ENCODE measurements at places on chromosomes 3 and 15. TPM values are rescaled to one million over a fixed set of nuclear protein-coding genes. Genes with fewer than 3 reads are reported as not detected.

ZBTB47 gene
- 44.6 TPM for total RNA-seq

SAXO2 gene
- total RNA-seq, result 2.6 TPM

CPB1 gene
- 6.8 TPM for total RNA-seq

GOLGA8G gene
- not detected for total RNA-seq

FMN1 gene
- 21.8 TPM for total RNA-seq

C3orf52 gene
- 0.98 TPM for total RNA-seq

ARHGAP11A gene
- 1.0 TPM for total RNA-seq

GABRR3 gene
- not detected for total RNA-seq

NRROS gene
- total RNA-seq, result 8.6 TPM

GRK7 gene
- total RNA-seq, result 0.30 TPM

PIF1 gene
- total RNA-seq, result 0.39 TPM

PLCH1 gene
- 1.4 TPM for total RNA-seq

ACKR4 gene
- total RNA-seq, result not detected

LPP gene
- 224 TPM for total RNA-seq

UROC1 gene
- not detected for total RNA-seq

GRAMD2A gene
- total RNA-seq, result 2.9 TPM

C15orf40 gene
- 17.3 TPM for total RNA-seq

MED12L gene
- 3.0 TPM for total RNA-seq

GAP43 gene
- total RNA-seq, result 2.4 TPM

CCDC39 gene
- not detected for total RNA-seq

CP gene
- 17.7 TPM for total RNA-seq

PLOD2 gene
- total RNA-seq, result 17.9 TPM

SLC24A1 gene
- total RNA-seq, result 8.7 TPM

ZNF770 gene
- 23.0 TPM for total RNA-seq

ACKR2 gene
- 25.2 TPM for total RNA-seq

CLDN11 gene
- 65.1 TPM for total RNA-seq

MOBP gene
- 0.20 TPM for total RNA-seq

SNX22 gene
- 1.2 TPM for total RNA-seq

RHCG gene
- not detected for total RNA-seq

PRSS50 gene
- total RNA-seq, result 0.22 TPM

IQCF5 gene
- total RNA-seq, result not detected

EFCAB12 gene
- 0.22 TPM for total RNA-seq

CELF6 gene
- total RNA-seq, result 8.2 TPM

MST1R gene
- total RNA-seq, result 1.0 TPM

HES1 gene
- 20.7 TPM for total RNA-seq

CEP19 gene
- 4.0 TPM for total RNA-seq

GATA2 gene
- total RNA-seq, result 24.7 TPM

MRPS11 gene
- total RNA-seq, result 45.4 TPM

PRR20G gene
- not detected for total RNA-seq

ITIH1 gene
- total RNA-seq, result 4.1 TPM

BCHE gene
- not detected for total RNA-seq
